ENCODE measurements at places on chromosomes 12 and 14. TPM values are rescaled to one million over a fixed set of nuclear protein-coding genes. Genes with fewer than 3 reads are reported as not detected.

The IAPP gene
- not detected for total RNA-seq

The TSFM gene
- total RNA-seq, result 39.3 TPM

The C3AR1 gene
- 0.22 TPM for total RNA-seq

The PTPRR gene
- total RNA-seq, result 0.46 TPM

The DCN gene
- total RNA-seq, result not detected

The TAS2R43 gene
- 1.8 TPM for total RNA-seq

The PMCH gene
- total RNA-seq, result 1.8 TPM

The RNASE3 gene
- total RNA-seq, result not detected

The RASSF9 gene
- 2.3 TPM for total RNA-seq

The GPR162 gene
- 13.7 TPM for total RNA-seq

The C14orf180 gene
- total RNA-seq, result not detected

DNA sequence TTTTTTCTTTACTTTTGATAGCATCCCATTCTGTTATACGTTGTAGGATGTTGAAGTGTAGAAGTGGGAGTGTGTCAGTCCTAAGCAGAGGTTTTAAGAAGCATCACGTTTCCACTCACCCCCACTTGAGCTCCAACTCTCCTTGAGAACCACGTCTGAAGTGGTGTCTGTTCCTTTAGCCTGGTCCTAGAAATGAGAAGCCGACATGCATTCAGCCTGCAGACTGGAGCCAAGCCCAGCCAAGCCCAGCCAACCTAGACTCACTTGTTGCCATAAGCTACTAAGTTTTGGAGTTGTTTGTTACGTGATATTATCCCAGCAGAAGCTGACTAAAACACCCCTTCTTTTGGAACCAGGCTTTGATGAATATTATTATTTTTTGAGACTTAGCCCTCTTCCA lies 4.4 kb upstream of the ELK3 start:
- no peaks in the 10 kb centered on the region for H3K27me3 ChIP-seq
- H3K27ac ChIP-seq, result no peak overlapping the region
- peaks cover 23% of the 10 kb centered on the region for H3K4me1 ChIP-seq
- DNase-seq, result no peak
- H3K4me3 ChIP-seq, result no peak overlapping the region
- no peaks in the 10 kb centered on the region for H3K36me3 ChIP-seq

DNA sequence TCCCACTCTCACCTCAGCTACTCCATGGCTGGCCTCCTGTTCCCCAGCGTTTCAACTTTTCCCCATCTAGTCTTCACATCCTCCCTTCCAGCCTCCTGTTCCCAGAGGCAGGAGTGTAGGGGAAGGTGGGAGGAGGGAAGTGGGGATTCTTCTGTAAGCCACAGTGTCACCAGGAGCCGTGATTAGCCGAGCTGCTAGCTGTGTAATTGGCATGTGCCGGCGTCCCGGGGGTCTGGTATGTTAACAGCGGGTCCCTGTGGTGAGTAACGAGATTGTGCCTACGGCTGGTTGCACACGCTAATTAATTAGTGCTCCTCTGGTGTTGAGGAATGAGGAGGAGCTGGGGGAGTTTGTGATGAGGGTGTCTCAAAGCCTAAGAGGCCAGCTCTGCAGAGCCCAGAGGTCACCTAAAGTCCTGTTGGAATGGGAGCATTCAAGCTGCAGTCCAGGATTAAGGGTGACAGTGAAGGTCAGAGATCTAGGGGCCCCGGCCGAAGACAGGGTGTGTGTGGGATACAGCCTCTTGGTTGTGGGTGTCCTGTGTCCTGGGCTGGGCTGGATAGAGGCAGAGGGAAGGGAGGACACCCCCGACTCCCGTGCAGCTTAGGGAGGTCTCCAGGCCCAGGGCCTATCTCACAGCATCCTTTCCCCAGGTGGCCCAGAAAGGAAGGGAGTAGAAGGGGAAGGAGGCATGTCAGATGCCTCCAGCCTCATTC lies 10.0 kb upstream of the CALCOCO1 start:
- no peaks in the 10 kb centered on the region for H3K36me3 ChIP-seq
- no peaks in the 10 kb centered on the region for H3K4me1 ChIP-seq
- H3K27me3 ChIP-seq, result peaks cover 63% of the 10 kb centered on the region

DNA sequence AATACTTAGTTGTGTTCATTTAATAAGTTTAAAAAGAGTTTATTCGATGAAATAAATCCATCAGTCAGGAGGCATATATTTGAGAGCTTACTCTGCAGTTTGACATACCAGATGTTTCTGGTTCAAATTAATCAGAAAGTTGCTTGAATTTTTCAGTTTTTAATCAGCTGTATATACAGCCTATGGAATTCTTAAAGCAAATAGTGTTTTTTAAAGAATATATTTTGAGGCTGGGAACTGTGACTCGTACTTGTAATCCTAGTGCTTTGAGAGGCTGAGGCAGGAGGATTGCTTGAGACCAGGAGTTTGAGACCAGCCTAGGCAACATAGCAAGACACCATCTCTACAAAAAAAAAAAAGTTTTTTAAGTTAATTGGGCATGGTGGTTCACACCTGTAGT lies 112.1 kb downstream of the MON2 start:
- no peaks in the 10 kb centered on the region for H3K27me3 ChIP-seq
- no peaks in the 10 kb centered on the region for H3K36me3 ChIP-seq
- no peaks in the 10 kb centered on the region for H3K4me1 ChIP-seq
- no peak overlapping the region for H3K4me3 ChIP-seq

DNA sequence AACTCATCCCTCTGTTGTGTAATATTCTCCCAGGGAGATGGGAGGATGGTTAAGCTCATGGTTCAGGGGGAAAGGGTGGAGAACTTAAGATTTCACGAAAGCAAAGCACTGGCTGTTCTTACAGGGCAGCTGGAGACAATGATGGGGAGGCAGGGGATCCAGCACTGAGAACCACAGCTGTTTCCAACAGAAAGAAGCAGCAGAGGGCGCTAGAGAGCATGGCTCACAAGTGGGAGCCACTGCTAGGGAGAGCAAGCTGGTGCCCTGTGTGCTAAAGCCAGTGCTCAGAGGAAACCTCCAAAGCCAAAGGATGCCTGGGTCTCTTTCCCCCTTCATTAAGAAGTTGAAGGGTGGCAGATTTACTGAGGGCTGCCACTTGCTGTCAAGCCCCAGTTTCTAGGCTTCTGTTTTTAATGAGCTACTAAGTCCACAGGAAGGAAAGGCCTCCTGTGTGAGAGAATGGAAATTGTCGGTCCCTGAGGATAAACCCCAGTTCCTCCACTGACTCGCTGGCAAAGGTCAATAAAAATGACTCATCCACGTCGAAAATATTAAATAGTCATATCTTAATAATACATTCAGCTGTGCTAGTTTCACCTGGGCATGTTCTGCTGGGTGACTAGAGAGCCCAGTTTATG lies 199.7 kb downstream of the ANO2 start:
- H3K36me3 ChIP-seq, result peaks cover 14% of the 10 kb centered on the region
- DNase-seq, result peak; percentile 93
- H3K27me3 ChIP-seq, result no peaks in the 10 kb centered on the region
- no peak overlapping the region for H3K4me3 ChIP-seq
- H3K27ac ChIP-seq, result peak overlapping the region; percentile 39

GRCh38 chr12:111386885-111387284 lies 18.0 kb upstream of the PHETA1 start:
- H3K4me3 ChIP-seq, result no peak overlapping the region
- no peaks in the 10 kb centered on the region for H3K36me3 ChIP-seq
- H3K4me1 ChIP-seq, result no peaks in the 10 kb centered on the region
- peak; percentile 20 for DNase-seq
- H3K27ac ChIP-seq, result no peak overlapping the region

GRCh38 chr12:92145481-92145730 lies 240 bp downstream of the BTG1 start:
- H3K27me3 ChIP-seq, result no peaks in the 10 kb centered on the region
- peaks cover 24% of the 10 kb centered on the region for H3K4me1 ChIP-seq
- H3K4me3 ChIP-seq, result peak overlapping the region; percentile 53
- DNase-seq, result no peak

GRCh38 chr12:100830003-100830795 lies 35.6 kb downstream of the ANO4 start:
- H3K4me3 ChIP-seq, result no peak overlapping the region
- H3K4me1 ChIP-seq, result no peaks in the 10 kb centered on the region

- peaks cover 13% of the 10 kb centered on the region for H3K36me3 ChIP-seq
- H3K27me3 ChIP-seq, result no peaks in the 10 kb centered on the region
- H3K4me1 ChIP-seq, result no peaks in the 10 kb centered on the region
Observed at GRCh38 chr12:49560695-49561094, 7.2 kb downstream of the MCRS1 start.

DNA sequence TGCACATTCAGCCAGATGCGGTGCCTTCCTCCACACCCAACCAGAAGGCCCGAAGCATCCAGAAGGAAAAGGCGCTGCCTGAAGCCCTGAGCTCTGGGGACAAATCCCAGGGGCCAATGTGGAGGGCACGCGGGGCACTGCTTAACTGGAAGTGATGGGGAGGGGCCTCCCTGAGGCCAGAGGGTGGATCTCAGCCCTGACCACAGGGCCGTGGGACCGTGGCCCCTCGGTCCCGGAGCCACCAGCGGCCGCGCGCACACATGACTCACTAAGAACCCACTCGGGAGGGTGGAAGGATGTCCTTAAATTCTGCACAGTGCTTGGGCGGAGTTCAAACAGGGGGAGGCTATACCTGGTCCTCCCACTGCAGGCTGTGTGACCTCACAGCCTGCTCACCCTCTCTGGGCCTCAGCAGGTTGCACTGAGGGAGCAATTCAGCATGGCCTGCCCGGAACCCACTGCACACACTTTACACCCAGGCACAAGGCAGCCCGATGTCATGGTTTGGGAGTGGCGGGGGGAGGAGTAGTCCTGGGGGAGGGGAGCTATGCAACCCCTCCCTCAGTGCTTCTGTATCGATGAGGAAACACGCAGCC lies 89.5 kb downstream of the RFLNA start:
- no peaks in the 10 kb centered on the region for H3K27me3 ChIP-seq
- H3K27ac ChIP-seq, result peak overlapping the region; percentile 74
- peaks cover 75% of the 10 kb centered on the region for H3K4me1 ChIP-seq
- no peak overlapping the region for H3K4me3 ChIP-seq
- H3K36me3 ChIP-seq, result peaks cover 11% of the 10 kb centered on the region

GRCh38 chr12:131671276-131671675 lies 39.6 kb upstream of the SFSWAP start:
- H3K4me1 ChIP-seq, result no peaks in the 10 kb centered on the region
- H3K27me3 ChIP-seq, result no peaks in the 10 kb centered on the region
- H3K36me3 ChIP-seq, result no peaks in the 10 kb centered on the region
- no peak overlapping the region for H3K4me3 ChIP-seq
- no peak for DNase-seq

DNA sequence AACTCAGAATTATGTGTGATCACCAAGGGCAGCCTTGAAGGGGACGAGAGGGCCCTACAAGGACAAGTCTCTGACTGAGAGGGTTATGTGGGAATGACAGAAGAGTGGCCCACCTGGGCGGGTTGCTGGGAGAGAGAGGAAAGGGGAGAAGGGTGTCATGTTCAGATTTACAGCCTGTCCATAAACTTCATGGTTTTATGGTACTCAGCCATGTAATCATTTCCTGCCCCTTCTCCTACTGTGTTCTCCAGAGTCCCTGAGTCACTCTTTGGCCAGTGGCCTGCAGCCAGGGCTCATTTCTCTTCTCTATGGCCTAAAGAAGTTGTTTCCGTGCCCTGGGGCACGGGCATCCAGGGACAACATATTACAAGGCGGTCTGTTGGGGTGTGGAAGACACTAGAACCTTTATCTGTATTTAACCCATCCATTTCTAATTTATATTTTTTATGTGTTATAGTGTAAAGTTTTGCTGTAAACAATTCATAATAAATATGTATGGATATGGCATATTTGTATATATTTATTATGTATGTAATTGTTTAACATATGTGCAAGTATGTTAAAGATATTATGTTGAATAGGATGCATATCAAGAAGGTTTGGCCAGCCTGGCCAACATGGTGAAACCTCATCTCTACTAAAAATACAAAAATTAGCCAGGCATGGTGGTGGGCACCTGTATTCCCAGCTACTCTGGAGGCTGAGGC lies 26.9 kb downstream of the DDX47 start:
- peak; percentile 95 for DNase-seq
- H3K4me3 ChIP-seq, result no peak overlapping the region
- no peaks in the 10 kb centered on the region for H3K27me3 ChIP-seq
- peaks cover 57% of the 10 kb centered on the region for H3K4me1 ChIP-seq
- no peaks in the 10 kb centered on the region for H3K36me3 ChIP-seq
- H3K27ac ChIP-seq, result peak overlapping the region; percentile 91

DNA sequence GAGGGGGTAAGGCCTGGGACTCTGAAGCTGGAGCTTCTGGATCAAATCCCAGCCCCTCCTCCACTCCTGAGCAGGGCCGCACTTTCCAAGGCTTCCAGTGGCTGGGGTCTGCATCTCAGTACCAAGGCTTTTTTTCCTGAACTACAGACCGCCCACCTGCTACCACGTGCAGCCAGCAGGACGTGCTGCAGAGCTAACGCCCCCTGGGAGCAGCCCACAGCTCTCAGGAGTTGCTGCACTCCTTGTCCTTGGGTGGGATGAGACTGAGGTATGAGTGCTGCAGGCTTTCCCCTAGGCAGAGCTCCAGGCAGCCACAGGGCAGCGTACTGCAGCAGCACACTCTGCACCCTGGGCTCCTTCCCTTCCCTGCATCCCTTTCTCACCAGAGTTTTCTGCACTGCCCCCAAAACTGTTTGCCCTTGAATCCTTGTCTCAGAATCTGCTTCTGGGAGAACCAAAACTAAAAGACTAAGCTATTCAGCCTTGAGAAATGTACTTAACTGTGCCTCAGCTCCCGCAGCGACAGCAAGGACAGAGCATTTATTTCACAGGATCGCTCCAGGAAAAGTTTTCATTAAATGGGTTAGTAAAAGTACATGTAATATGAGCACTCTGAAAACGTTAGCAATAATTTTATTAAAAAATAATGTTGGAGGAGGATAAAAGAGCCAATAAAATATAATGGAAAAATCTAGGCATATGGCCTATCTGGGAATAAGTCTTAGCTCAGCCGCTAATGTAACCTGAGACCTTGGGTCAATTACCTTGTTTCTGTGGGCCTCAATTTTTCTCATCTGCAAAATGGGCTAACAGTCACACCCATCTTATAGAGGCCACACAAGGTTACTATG lies 25.5 kb downstream of the RBM19 start:
- no peak overlapping the region for H3K27ac ChIP-seq
- H3K36me3 ChIP-seq, result peaks cover 13% of the 10 kb centered on the region
- no peak overlapping the region for H3K4me3 ChIP-seq
- H3K4me1 ChIP-seq, result peaks cover under 1% of the 10 kb centered on the region
- no peak for DNase-seq
- no peaks in the 10 kb centered on the region for H3K27me3 ChIP-seq

GRCh38 chr14:62081012-62081612 lies 318.9 kb downstream of the SNAPC1 start:
- peaks cover 2% of the 10 kb centered on the region for H3K27me3 ChIP-seq
- H3K4me1 ChIP-seq, result no peaks in the 10 kb centered on the region
- H3K4me3 ChIP-seq, result no peak overlapping the region
- no peaks in the 10 kb centered on the region for H3K36me3 ChIP-seq
- no peak overlapping the region for H3K27ac ChIP-seq

DNA sequence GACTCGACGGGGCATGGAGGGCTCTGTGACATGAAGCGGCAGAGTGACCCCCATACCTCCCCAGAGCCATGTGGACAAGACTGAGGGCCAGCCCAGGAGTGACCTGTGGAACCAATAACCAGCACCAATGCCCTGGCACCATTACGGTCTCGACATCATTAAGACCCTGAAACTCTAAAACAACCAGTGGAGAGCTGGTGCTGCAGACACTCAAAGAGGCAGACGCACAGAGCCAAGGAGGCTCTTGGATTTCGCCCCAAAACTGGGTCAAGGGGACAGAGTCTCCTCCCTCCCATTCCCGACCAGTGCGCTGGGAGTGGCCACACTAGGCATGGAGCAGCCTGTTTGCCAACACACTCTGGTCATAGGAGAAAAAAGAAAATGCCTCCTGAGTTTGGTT lies 41.6 kb upstream of the VASH1 start:
- peak overlapping the region; percentile 26 for H3K27ac ChIP-seq
- no peaks in the 10 kb centered on the region for H3K36me3 ChIP-seq
- H3K4me1 ChIP-seq, result peaks cover 36% of the 10 kb centered on the region

GRCh38 chr14:76073717-76074116 lies 78.0 kb upstream of the GPATCH2L start:
- H3K27ac ChIP-seq, result no peak overlapping the region
- no peaks in the 10 kb centered on the region for H3K36me3 ChIP-seq
- no peaks in the 10 kb centered on the region for H3K4me1 ChIP-seq
- no peak for DNase-seq
- H3K4me3 ChIP-seq, result no peak overlapping the region
- H3K27me3 ChIP-seq, result no peaks in the 10 kb centered on the region

All from endothelial cell of umbilical vein (primary cell).